Hepatic stellate cell (primary cell): ENCODE measurements at places on chromosomes 16 and 17.

DNA sequence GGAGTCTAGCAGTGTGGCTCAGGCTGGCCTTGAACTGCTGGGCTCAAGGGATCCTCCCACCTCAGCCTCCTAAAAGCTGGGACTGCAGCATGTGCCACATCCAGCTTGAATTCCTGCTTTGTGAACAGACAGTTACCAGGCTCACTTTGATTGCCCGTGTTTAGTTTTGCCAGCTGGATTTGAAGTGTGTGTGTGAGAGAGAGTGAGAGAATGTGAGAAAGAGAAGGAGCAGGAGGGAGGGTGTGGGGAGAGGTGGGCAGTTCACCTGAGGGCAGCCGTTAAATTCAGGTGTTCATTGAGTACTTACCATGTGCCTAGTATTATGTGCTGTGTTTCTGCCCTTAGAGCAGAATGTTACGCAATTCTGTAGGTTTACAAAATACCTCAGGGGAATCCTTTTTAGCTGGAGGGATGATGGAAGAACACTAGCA lies 4.7 kb downstream of the DUSP14 start:
- DNase-seq, result no peak

GRCh38 chr17:53129863-53130262 lies 692.9 kb upstream of the KIF2B start:
- no peak for DNase-seq

DNA sequence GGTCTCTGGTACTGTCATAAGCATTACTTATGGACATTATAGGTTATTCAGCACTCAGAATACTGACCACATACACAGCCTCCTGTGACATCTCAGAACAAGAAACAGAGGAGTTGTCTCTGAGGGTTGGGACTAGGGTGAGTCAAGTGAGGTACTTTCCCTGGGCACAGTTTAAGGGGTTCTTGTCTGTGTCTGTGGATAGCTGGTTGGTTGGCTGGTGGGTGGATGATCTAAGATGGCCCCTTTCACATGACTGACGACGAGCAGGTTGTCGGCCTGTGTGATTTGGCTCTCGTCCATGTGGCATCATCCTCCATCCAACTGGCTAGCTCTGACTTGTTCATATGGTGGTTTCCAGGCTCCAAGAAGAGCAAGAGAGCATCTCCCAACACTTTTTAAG lies 163.9 kb downstream of the PRKCB start:
- no peak for DNase-seq

DNA sequence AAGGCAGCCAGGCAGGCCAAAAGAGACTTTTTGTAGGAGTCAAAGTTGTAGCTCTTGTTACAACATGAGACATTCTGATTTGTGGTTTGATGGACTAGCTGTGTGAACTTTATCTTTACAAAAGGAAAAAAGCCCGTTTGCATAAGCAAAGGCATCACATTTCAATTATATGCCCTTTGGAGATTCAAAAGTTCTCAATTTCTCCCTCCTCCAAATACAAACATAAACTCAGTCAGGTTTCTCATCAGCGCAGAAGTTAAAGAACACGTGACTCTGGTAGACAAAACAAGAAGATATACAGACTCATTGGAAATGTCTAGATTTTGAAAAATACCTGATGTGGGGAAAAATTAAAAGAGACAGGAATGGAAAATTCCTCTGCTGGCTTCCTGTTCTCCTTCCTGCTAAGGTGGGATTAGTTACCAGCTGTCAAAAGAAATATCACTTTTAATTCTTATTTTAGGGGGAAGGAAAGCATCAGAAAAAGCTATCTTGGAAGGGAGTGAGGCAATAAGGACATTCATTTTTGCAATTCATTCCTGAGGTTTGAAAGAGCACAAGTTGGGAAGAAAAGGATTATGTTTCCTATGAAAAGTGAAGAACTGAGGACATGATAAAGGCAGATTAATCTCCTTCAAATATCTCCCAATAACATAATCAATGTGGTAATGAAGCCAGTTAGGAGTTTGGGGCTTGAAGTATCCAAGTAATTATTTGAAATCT lies 4.6 kb upstream of the KCNJ16 start:
- DNase-seq, result no peak

GRCh38 chr16:84226026-84226425 lies 13.8 kb downstream of the KCNG4 start:
- no peak for DNase-seq

DNA sequence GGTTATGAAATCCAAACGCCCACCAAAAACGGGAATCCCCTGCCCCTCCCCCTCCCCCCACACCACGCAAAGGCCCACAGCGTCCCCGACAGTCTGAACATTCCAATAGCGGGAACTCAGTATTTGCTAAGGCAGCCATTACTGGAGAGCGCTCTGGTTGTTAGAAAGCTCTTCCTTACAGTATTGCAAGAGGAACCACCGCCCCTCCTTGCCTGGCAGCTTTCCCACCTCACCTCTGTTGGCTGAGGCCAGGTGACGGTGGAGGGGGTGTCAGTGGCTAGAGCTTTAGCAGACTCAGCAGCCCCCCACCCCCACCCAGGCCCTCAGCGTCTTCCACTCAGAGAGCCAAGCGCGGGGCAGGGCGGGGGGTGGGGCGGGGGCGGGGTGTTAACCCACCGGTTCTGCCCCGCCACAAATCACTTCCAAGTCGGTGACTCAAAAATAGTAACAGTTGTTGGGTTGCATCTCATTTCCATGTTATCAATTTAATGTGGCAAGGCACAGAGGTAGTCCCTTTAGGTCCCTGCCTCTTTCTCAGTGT lies 2.2 kb upstream of the PLEKHH3 start:
- DNase-seq, result no peak

GRCh38 chr17:6755281-6755680 lies 565 bp upstream of the XAF1 start:
- peak; percentile 21 for DNase-seq

DNA sequence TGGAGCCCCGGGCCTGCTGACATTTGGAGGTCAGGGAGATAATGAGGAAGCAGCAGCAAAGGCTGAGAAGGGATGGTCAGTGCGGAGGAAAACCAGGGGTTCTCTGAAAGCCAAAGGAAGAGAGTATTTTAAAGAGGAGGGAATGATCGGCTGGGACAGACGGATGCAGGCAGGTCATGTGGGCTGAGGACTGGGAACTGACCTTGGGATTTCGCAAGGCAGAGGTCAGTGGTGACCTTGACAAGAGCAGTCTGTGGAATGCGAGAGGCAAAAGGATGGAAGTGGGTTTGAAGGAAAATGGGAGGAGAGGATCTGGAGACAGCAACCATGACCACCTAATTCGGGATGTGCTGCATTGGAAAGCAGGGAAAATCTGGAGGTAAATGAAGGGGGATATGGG lies 10.2 kb downstream of the EFTUD2 start:
- DNase-seq, result no peak

DNA sequence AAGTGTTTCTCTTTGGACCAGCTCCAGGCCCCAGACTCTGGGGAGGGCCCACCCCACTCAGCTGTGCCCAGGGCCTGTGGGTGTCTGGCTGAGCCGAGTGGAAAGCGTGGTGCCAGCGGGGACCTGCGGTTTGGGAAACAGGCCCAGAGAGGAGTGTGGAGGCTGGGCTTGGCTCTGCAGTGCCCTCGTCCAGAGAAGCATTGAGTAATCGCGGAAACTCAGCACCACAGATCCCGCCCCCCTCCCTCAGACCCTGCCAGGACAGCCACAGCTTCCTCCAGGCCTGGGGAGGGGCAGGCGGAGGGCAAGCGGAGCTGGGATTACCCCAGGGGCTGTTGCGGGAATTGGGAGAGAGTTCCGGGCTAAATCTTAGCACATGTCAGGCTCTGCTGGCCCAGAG lies 14.6 kb upstream of the PITPNA start:
- peak; percentile 90 for DNase-seq

DNA sequence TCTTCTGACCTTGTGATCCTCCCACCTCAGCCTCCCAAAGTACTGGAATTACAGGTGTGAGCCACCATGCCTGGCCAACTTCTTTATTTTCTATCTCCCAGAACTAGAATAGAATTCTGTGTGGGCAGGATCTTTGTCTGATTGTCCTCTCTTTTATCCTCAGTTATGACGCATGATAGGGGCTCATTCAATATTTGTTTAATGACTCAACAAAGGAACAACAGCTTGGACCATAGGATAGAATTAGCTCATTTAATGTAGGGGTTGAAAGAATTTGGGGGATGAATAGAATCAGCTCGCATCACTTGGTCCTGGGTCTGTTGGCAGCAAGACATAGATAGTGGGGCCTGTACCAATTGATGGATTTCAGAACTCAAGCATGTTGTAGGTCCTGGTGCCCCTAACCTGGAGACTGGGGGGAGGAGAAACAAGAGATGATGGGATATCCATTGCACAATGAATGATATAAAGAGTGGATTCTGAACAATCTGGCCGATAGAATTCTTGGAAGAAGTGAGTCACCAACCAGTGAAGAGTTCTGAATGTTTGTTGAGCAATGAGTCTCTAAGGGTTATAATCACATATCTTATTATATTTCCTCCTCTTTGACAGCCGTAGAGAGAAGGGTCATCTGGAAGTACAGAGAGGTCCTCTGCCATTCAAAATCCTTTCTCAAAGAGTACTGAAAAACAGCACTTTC lies 250.2 kb downstream of the HS3ST4 start:
- DNase-seq, result no peak

DNA sequence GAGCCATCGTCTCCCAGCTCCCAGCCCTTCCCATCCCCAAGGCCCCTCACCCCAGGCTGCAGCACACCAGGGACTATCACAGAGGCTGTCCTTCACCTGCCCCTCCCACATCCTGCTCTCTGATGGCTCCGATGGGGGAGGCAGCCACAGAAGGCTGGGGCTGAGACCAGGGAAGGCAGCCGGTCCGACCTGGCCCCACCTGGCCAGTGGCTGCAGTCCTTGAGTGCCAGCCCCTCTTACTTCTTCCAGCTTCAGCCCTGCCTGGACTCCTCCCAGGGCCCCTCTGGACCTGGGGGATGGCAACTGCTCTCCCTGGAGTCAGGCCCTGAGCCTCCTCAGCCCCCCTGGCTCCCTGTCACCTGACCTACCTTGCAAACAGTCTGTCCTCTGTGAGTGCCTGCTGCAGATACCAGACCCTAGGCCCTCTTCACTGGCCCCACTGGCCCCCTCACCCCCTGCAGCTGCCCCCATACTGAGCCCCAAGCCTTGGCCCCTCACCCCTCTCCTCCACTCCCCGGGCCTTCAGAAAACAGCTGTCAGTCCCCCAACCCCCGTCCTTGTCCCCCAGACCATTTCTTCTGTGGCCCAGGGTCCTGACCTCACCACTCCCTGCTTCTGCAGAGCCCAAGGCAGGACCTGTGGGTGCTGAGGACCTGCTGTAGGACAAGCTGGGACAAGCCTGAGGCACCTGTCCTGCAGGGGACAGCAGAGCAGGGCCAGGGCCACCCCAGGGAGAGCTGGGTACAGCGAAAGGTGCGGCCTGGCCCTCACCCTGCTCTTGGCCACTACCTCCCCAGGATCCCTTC lies 12.6 kb upstream of the SRRM2 start:
- DNase-seq, result no peak

DNA sequence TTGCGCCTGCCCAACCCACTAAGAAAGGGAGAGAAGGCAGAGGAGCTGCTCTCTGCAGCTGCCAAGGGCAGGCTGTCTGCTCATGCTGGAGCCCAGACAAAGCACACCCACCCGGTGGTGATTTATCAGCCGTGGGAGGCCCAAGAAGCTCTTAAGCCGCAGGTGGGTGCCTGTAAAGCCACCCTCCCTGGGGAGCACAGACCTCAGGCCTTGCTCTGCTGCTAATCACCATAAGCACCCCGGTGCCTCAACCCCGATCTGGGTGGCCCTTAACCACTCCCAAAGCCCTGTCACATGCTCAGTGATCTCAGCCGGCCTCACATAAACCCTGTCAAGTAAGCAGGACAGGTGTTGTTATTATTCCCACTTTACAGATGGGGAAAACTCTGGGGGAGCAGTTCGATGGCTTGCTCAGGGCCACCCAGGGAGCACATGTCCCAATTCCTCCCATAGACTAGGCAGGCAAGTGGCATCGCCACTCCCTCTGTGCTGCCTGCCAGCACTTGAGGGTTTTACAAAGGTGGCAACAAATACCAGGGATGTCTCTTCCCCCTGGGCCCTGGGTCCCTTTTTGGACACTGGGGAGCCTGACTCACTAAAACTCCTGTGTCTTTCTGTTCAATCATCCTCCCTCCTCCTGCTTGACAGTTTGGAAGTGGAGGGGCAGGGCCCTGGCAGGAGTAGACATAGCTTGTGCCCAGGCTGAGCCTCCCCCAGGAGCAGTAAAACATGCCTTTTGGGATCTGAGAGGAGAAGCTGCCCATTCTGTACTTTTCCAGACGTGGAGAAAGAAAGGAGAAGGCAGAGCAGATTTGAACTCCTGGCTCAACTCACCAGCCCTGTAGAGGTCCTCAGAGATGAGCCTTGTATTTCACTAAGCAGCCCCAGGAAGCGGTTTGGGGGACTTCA lies 299.3 kb downstream of the SOX9 start:
- no peak for DNase-seq

- no peak for DNase-seq
These were observed 90.7 kb upstream of the TMEM97 start for GRCh38 chr17:28228109-28228840.

- DNase-seq, result no peak
These were observed 14.7 kb downstream of the RNF43 start for GRCh38 chr17:58402679-58403078.

- DNase-seq, result peak; percentile 64
These were observed 119.1 kb upstream of the SMURF2 start for GRCh38 chr17:64781014-64781756.

GRCh38 chr16:29824589-29825144 lies 4.4 kb downstream of the MVP start:
- peak; percentile 83 for DNase-seq

GRCh38 chr17:49715717-49716279 lies 8.0 kb upstream of the SLC35B1 start:
- no peak for DNase-seq

- DNase-seq, result no peak
These were observed 39.4 kb downstream of the HEATR6 start for GRCh38 chr17:60039114-60039846.

DNA sequence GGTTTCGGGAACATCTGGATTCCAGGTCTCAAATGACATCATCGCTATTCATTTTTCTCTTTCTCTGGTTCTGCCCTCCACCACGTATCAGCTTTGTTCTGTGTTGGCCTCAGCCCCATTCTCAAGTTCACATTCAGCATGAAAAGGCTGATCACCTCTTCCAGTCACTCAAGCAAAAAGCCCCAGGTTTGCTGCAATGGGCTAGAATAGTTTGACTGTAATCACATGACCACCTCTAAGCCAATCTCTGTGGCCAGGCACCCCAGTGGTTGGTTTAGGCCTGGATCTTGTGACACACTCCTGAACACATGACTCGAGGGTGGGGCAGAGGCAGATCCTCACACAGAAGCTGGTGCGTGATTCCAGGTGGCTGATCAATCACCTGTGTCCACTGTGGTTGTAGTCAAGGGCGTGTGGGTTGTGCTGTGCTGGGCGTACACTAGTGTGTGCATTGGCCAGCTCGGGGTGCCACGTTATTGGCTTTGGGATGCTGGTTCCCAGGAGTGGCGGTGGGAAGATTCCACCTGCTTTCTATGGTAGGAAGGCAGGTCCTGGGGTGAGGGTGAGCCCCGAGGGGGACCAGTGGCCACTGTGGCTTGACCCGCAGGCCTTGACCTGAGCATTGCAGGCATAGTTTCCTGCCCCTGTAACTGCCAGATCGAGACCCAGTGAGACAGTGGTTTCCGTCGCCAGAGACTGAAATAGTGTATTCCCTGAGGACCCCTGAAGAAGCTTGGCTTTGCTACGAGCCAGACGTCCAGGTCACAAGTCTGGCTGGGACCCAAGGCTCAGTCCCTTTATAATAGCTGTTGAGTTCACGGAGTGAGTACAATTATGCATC lies 12.0 kb downstream of the EEF2K start:
- peak; percentile 38 for DNase-seq

GRCh38 chr17:62064791-62065563 lies at the start of gene MED13:
TSS of gene MED13 (minus strand) at chr17:62065278. CDS start at chr17:62065205, 73 bp downstream.
- peak; percentile 63 for DNase-seq
